Trophoblast cell (in vitro differentiated cells and primary cell): ENCODE measurements at places on chromosomes 11 and 22.

DNA sequence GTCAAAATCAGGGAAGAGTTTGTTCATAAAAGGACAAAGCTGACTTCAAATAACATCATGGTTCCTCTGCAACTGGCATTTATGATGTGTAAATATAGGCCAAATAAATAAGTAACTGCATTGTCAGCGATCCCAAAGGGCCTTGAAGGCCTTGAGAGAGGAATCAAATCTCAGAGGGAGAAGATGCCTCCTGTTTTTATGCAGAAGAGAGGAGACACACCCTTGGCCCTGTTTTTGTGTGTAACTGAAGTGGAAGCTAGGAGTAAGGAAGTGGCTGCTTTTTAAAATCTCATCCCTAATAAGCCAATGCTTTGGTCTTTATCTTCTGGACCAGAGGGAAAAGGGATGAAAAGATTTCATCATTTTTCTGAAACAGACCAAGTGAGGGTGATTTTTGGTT is 15.7 kb upstream of the SCN3B start:
- no peak for DNase-seq

DNA sequence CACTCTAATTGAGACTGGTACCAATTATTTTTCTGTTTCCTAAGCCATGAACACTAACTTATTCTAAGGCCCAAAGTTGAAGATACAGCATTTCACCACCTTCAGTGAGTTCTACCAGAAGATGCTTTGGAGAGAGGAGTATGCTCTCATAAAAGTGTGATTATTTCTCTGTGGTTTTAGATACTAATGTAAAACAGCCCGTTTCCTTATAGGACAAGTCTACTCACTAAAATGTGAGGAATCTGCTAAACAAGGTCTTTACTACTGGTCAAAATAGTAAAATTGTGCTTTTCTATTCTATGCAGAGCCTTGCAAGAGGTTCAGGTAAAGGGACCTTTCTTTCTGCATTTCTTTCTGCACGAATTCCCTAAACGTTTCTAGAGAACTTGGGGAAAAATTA is 2.4 kb downstream of the LGR4 start:
- DNase-seq = no peak

DNA sequence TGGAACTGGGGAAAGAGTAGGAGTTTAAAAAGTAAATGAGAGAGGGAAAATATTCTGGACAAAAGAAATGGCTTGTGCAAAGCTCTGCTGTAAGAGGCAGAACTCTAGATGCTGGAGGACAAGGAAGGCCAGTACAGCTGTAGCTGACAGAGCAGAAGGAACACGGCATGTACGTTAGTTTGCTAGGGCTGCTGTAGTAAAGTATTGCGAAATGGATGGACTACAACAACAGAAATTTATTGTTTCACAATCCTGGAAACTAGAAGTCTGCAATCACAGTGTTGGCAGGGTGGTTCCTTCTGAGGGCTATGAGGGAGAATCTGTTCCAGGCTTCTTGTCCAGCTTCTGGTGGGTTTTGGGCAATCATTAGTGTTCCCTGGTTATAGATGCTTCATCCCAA is 454.4 kb downstream of the NTM start:
- DNase-seq = no peak

GRCh38 chr22:42986115-42986514 is 28.8 kb downstream of the PACSIN2 start:
- no peak for DNase-seq

DNA sequence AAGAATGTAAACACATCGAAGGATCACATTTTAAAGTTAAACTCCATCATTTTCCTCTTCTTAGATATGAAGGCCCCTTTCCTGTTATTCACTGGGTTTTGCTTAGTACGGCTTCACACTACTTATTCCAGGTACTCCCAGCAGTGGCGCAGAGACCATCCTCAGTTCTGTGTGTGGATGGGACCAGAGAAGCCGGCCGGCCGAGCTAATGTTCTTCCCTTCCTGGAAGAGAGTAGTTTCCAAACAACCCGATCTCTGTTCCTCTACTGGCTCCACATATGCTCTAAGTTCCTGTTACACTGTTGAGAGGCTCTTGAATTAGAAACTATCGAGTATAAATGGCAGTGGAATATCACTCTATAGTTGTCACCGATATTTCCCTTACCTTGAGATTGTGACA is 684 bp upstream of the NFRKB start:
- DNase-seq = no peak

GRCh38 chr11:47148903-47149531 is 27.7 kb downstream of the ARFGAP2 start:
- DNase-seq = no peak

- DNase-seq = peak; percentile 23
Measured at GRCh38 chr11:109062445-109062844, 359.5 kb upstream of the C11orf87 start.

GRCh38 chr22:44085743-44086270 is 61.7 kb downstream of the PARVB start:
- DNase-seq = no peak

GRCh38 chr11:10797531-10797930 is 11.2 kb downstream of the EIF4G2 start:
- DNase-seq = peak; percentile 42

DNA sequence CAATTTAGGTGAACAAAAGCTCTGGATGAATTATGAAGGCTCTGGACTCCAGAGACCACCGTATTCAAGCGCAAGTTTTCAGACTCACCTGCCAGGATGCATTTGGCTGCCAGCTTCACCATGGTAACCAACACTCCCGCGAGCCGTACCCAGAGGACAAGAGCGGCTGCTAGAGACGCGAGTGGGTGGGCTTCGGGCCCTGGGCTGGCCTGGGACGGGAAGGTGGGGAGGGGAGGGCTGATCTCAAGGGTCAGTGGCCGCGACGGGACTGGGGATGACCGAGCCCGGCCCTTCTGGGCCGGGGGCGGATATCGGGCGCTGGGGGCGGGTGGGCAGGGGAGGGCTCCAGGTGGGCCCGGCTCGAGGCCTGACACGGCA is 344 bp downstream of the IFT27 start:
- DNase-seq = peak; percentile 17

DNA sequence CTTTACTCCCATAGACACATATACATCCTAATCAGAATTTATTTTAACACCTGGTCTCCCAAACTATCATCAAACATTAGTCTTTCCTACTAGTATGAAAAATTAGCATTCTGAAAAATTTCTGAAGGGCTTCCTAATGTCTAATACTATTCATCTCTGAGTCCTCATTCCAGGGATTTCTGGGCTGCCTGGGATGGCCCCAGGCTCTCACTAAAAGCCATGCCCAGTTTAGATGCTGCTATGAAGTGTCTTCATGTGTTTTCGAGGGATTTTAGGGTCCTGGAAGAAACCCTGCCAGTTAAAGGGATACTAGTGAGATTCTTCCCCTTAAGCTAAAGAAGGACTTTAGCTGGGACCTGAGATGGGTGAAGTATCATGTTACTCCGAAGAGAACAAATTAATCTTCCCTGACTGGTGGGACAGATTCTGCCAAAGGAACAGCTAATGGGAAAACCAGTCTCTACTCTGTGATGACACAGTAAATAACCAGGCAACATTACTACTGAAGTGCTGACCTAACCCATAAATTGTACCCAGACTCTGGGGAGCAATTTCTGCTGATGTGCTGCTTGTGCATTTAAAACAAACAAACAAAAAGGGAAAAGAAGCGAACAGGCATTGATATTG is 342.6 kb downstream of the SOX6 start:
- no peak for DNase-seq

- no peak for DNase-seq
Measured at GRCh38 chr22:49571326-49571725, 256.3 kb downstream of the BRD1 start.

DNA sequence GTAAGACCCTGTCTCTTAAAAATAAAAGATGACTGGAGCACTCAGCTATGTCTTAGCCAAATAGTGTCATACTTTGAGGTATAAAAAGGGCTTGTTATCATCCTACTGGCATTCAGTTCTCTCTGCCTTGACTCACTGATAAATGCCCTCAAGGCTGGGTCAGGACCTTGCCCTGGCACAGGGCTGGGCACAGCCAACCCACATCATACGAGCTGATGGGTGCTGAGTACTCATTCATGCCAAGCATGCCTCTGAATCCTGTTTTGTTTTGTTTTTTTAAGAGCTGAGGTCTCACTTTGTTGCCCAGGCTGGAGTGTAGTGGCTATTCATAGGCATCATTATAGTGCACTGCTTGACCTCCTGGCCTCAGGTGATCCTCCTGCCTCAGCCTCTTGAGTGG is 1.9 kb downstream of the SMTNL1 start:
- DNase-seq = no peak

DNA sequence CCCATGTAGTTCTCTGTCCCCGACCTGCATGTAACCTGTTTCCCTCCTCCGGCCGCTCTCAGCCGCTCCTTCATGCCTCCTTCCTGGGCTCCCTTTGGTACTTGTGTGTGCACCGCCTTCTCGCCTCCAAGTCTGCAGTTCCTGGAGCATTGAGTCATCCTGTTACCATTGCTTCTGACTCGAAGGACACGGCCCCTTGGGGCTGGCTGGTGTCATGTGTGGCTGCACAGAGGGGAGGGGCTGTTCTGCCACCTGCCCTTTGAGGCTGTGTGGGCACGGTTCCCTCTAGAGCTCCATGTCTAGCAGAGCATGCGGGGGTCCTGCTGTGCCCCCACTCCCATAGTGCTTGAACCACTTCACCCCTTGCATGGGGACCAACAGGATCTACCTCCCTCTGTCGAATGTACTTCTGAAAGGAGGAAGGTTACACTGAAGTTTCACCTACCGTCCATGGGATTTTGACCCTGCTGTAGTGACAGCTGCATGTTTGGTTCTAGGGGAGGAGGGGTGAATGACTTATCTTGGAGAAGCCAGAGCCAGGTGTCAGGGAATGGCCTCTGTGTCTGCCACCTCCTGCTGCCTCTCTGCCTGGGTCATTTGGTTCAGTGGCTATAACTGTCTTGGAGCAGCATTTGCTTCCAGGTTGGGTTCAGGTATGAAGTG is 39.6 kb downstream of the BCR start:
- peak; percentile 62 for DNase-seq

GRCh38 chr11:67538306-67538705 is 15.1 kb upstream of the CABP2 start:
- DNase-seq = no peak

GRCh38 chr11:126391970-126392632 is 36.6 kb downstream of the ST3GAL4 start:
- no peak for DNase-seq

- no peak for DNase-seq
Measured at GRCh38 chr11:15926071-15926470, 430.3 kb downstream of the SOX6 start.

DNA sequence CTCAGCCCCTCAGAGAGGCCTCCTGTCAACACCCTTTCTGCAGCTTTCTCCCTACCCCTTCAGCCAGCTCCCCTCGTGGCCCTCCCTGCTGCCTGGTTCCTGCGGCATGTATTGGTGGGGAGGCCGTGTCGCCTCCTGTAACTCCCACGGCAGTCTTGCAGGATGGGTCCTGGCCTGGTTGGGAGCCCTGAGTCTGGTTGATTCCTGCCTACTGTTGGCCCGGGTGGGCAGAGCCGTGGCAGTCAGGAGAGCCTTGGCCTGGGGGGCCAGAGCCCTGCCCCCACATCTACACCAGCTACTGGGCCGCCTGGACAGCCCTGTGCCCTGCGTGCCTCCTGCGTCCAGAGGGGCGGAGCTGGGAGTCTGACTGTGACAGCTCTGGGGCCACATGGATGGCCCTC is 30.3 kb upstream of the GRAMD4 start:
- no peak for DNase-seq

DNA sequence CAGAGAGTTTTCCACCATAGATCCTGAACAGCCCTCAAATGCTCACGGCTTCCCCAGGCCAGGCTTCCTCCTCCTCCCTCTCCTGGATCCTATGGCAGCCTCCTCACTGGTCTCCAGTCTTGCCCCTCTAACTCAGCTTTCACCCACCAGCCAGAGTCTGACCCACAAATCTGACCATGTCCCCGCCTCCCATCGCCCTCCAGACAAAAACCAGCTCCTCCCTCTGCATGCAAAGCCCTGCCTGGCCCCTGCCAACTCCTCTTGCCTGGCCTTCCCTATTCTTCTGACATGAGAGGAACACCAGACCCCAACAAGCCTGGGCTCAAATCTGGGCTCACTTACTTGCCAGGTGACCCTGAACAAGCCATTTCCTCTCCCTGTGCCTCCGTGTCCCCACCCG is 32.4 kb upstream of the PDE2A start:
- no peak for DNase-seq

DNA sequence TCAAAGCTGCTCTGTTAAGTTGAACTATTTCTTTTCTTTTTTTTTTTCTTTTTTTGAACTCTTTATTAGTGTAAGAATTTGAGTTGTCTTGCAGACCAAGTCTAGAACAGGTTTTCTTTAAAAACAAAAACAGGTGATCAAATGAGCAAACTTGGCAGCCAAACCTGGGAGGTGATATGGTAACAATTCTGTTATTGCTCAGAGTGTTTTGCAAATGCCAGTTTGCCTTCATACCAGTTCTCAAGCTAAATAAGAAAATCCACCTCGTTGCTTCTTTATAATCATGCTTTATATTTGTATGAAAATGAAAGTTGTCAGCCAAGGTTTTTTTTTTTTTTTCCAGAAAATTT is 76.9 kb downstream of the DEPDC5 start:
- no peak for DNase-seq

GRCh38 chr11:103988595-103988969 is 47.9 kb upstream of the DDI1 start:
- DNase-seq = no peak

- DNase-seq = peak; percentile 86
Measured at GRCh38 chr22:21657360-21658032, 8.3 kb upstream of the PPIL2 start.
